NB4 (cell line): ENCODE measurements at places on chromosomes 7 and 10.

GRCh38 chr10:2772816-2773631, 294.3 kb upstream of the PFKP start:
- DNase-seq = no peak

- no peak for DNase-seq
These were observed 264.0 kb downstream of the INHBA start for GRCh38 chr7:41438705-41439514.

DNA sequence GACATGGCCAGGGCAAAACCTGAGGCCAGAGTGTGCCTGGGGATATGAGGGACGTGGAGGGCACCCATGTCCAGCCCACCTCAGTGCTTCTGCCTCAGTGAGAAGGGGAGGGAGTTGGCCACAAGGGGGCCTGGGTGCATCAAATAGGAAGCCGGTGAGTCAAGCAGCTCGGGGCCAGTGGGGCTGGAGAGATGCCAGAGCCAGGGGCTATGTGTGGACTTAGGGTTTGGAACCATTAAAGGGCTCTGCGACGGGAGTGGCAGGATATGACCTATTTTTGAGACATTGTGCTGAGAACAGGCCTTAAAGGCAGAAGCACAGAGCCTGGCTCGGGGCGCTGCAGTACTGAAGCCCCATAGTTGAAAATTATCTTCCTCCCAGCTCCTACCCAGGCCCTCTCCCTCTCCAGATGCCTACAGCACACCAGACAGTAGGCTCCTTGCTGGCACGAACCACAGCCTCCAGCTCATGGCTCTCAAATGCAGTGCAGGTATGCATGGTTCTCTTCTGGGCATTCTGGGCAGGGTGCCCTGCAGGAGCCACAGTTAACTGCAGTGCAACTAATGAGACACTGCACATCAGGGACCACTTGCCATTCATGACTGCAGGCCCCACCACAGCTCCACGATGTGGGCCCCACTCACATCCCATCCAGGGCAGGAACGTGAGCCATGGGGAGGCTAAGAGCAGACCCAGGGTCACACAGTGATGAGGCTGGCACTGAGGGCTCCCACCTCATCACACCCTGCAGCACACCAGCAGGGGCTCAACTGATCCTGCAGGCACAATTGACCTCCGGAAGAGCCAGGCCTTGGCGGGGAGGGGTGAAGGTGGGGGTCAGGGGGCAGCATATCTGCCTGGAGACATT, 7.2 kb upstream of the PGAM2 start:
- peak; percentile 83 for DNase-seq

DNA sequence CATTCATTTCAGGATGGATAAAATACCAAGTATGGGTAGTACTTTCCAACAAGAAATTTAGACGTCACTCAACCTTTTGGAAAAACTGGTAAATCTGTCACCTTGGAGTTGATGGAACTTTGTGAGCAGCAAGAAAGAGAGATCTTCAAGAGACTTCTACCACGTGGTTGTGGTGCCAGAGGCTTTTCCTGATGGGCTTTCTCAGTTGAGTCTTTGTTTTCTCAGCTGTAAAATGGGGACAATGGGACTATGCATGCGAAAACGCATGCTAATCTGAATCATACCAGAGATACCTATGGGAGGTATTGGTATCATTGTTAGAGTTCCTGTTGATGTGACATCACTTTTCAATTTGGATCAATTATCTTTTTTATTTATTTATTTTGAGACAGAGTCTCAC, 59.4 kb downstream of the THNSL1 start:
- no peak for DNase-seq

DNA sequence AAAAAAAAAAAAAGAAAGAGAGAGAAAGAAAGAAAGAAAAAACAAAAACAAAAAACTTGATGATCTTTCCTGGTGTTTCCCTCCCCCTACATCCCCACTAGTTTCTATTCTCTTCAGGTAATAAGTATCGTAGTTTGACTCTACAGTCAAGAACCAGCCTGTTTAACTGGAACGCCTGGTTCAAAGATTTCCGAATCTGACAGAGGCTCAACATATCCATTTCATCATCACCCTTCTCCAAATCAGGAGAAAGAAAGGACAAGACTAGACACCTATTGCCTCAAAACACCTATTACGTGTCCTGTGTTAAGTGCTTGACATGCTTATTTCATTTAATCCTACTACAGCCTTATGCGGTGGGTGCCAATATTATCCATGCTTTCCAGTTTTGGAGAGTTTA, 20.4 kb upstream of the BLOC1S2 start:
- DNase-seq = no peak

DNA sequence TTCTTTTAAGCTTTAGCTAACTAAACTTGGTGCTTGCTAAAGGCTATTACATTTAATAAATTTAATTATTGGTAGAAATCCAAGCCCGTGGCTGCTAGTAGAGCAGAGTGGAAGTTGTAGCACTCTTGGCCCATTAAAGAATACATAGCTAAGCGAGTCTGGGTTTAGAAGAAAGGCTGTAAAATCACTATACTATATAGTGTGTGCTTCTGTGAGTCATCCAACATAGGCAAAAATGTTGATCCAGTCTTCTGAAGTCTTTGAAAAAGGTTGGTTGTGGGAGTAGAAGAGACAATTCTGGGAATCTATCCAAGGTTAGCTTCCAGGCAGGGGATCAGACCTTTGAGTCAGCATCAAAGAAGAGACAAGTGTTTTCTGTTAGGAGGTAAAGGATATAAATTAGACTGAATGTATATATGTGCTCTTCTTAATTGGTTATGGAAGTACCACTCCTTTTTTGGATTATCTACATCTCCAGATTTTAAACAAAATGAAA, 664.2 kb downstream of the NXPH1 start:
- DNase-seq = no peak

DNA sequence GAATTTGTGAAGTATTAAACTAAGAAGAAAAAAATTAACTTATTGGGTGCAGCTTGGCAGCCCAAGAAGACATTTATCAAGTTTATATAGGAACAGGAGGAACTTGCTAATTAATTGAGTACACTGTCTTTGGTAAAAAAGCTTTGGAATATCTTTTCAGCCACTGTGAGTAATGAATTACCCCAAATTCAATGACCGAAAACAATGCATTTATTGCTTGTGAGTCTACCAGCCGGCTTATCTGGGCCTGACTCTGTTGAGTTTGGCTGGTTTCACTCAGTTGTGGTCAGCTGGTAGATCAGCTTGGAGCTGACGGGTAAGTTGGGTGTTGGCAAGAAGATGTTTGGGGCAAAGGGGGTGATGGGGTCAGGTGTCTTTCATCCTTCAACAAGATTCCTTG, 11.6 kb downstream of the GNG11 start:
- no peak for DNase-seq

DNA sequence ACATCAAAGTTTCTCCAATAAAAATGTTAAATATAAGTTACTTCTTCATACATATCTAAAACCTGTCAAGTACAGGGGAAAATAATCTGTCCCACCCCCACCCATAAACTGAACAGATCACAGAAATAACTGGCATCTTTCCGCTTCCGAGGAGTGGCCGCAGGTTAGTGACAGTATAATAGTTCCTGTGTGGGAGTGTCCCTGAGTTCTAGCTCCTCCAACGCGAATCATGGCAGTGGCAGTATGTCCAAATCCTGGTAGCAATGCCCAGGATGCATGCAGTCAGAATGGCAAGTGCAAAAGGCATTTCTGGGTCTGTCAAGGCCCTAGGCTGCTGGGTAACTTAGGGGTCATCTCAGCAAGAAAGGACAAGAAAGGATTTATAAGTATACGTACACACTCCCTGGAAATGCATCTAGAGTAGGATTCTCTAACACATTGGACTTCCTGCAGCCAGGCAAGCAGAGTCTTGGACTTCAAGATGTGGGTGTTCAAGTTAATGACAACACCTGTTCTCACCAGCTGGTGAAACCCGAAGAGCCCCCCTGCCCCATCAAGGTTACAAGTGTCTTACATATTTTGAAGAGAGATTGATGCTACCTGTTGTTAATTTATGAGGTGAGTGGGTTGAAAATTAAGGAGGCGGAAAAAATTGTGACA, 94.4 kb upstream of the COL1A2 start:
- DNase-seq = no peak
